NCI-H1417 treated with DMSO at 0.1 percent for 48 hours (cell line): ENCODE measurements at places on chromosomes 16 and 17.
A peak's percentile ranks its signal among the peaks of the same experiment; 100 is the strongest.

DNA sequence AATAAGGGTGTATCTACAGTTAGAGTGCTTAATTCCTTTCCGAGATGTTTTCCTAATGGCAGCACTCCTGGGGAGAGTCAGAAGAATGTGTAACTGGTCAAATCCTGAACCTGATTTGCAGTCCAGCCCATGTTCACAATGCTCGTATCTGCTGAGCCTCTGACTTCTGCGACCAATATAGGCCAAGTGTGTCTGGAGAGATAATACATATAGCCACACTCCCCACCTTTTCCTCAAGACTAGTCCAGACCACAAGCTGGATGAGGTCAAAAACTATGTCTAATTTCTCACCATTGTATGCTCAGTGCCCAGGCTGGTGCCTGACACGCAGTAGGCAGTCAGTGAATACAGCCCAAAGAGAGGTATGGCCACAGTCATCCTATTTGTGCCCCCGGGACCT, 58.0 kb downstream of the XYLT1 start:
- no peak for DNase-seq

DNA sequence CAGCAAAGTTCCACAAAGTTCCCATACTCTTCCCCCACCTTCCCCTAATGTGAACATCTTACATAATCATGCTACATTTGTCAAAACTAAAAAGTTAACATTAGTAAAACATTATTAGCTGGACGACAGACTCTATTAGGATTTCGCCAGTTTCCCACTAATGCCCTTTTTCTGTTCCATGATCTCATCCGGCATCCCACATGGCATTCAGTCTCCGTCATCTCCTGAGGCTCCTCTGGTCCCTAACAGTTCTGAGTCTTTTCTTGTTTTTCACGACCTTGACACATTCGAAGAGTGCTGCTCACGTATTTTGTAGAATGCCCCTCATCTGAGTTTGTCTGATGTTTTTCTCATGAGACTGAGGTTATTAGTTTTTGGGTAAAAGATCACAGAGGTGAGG, 8.8 kb upstream of the MPRIP start:
- DNase-seq, result no peak

GRCh38 chr17:77312786-77313599, 172.2 kb downstream of the SEC14L1 start:
- no peak for DNase-seq

DNA sequence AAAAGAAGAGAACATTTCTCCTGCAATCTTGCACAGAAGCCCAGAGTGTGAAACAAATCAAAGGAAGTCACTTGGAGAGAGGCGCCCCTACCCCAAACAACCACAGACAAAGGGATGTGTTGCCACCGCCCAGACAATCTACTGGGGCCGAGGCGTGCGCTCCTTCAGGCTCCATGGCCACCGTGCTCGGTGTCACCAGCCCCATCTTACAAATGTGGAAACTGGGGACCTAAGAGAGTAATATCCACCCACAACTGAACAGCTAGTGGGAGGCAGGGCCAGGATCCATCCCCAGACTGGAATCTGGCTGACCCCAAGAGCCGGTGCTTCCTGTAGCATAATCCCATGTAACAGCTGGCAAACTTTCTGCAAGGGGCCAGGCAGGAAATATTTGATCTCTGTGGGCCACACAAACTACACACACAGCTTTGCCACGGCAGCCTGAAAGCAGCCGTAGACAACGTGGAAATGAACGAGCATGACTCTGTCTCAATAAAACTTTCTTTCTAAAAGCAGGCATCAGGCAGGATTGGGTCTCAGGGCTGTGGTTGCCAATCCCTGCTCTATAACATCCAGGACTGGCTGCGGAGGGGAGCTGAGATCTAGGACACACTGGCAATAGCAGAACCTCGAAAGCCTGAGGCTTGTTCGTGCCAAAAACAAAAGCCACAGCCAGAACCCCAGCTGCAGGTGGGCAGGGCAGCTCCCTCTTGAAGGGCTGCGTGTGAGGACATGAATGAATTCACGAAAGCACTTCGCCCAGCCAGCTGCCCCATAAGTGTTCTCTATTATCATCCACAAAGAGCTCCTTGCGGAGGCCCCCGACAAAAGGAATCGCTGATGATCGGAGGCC, 26.6 kb upstream of the GINS2 start:
- peak; percentile 73 for DNase-seq

DNA sequence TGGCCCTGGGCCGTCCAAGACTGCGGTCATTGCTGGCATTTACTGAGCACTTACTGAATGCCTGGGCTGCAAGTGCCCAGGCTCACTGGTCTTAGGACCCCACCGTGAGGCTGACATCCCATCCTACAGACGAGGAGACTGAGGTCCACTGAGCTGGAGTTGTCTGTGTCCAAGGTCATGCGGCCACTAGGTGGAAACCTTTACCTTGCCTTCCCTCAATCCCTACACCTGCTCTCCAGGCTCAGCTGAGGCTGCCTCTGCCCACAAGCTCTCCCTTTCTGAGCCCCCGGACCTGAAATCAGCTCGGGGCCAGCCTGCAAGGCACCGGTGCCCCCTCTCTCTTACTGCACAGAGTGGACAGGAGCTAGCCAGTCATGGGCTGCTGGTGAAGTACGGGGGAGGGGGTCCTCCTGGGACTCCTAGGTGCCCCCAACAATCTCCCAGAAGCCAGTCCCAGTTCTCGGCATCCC, 1.5 kb downstream of the CASKIN1 start:
- peak; percentile 2 for DNase-seq

GRCh38 chr16:11794996-11795886, 1.8 kb downstream of the ZC3H7A start:
- DNase-seq, result no peak

GRCh38 chr17:10815319-10815718, 11.4 kb upstream of the TMEM238L start:
- no peak for DNase-seq

- no peak for DNase-seq
Measured at GRCh38 chr16:51876934-51877333, 670.0 kb downstream of the TOX3 start.

- DNase-seq, result no peak
Measured at GRCh38 chr16:55839115-55839514, 6.2 kb upstream of the CES1 start.

GRCh38 chr16:82331397-82331796, 161.4 kb upstream of the MPHOSPH6 start:
- no peak for DNase-seq

- no peak for DNase-seq
Measured at GRCh38 chr17:8002721-8003593, 542 bp downstream of the GUCY2D start.

DNA sequence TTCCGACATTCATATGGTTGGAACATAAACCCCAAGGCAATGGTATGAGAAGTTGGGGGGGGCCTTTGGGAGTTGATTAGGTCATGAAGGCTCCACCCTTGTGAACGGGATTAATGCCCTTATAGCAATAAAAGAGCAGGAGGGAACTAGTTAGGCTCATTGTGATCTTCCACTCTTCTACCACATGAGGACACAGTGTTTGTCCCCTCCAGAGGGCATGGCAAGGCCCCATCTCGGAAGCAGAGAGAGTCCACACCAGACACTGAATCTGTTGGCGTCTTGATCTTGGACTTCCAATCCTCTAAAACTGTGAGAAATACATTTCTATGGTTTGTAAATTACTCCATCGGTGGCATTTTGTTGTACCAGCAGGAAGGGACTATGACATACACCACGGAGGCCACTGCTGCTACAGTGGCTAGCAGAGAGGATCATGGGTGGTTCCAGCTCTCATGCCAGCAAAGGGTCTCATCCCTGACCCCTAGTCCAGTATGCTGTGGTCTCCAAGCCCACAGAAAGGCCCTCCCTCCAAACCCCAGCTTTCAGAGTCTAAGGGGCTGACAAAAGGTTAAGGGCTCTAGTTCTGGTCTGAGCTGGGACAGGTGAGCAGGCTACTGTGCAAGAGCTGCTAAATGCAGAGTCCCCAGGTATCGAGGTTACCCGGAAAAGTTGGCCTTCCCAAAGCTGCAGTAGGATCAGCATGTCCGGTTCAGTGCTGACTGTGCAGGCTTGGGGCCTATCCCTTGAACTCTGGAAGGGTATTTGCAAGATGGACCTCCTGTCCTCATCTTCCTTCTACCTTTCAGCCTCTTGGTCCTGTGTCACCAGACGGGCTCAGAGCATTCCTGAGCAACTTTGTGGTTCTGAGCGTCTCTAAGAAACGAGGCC, 12.2 kb downstream of the CCR7 start:
- no peak for DNase-seq

DNA sequence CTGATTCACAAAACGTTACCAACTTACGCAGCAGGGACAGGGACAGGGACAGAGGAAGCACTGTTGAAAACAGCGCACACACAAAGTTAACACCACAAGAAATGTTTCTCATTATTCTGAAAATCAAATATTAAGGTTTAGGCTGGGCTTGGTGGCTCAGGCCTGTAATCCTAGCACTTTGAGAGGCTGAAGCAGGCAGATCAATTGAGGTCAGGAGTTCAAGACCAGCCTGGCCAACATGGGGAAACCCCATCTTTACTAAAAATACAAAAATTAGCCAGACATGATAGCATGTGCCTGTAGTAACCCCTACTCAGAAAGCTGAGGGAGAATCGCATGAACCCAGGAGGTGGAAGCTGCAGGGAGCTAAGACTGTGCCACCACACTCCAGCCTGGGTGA, 4.2 kb downstream of the CYTH1 start:
- DNase-seq, result no peak

DNA sequence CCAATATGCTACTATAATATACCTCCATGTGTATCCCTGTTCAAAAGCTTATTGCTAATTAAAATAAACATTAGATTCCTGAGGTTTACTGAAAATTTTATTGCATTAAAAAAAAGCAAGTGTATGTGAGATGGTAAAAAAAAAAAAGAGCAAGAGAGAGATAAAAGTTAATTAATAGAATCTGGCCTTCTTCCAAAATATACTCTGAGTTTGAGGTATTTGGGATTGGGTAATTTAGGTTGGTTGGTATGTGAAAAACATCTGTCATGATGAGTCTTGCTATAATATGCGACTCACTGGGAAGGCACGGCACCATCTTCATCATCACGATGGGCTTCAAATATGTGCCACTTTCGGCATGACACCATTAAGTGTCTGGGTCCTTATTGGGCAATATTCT, 711.1 kb upstream of the SOX9 start:
- no peak for DNase-seq

GRCh38 chr16:3690980-3691720, 26.2 kb downstream of the TRAP1 start:
- DNase-seq, result no peak

DNA sequence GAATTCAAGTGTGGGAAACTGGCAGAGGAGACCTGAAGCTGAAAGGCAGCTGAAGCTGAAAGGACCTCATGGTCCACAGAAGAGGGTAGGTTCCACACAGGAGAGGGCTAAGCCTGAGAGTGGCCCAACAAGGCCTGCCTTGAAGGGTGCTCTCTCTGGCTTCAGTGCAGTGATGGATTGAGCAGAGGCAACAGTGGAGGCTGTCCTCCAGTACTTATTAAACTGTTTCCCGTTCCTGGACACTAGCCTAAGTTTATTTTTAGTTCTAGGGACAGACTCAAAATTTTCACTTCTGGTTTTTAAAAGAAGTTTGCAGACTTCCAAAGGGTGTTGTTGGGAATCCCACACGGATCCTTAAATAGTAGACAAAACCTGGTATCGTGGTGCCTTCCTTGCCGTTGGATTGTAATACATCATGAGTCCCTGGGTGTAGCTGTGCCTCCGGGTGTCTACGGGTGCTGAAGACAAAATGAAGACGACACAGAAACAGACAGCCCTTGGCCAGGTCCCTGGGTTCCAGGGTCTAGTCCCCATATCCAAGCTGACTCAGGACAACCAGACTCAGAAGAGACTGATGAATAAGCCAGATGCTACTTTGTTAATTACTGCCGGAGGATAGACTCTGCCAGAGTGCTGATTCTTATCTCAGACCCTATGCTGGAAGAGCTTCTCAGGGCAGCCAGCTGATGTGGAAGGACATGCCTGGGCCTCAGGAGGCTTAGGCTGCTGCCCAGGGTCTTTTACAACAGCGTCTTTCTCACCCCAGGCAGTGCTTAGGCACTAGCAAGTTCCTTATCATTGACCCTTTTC, 7.1 kb upstream of the CMTM4 start:
- DNase-seq, result no peak

DNA sequence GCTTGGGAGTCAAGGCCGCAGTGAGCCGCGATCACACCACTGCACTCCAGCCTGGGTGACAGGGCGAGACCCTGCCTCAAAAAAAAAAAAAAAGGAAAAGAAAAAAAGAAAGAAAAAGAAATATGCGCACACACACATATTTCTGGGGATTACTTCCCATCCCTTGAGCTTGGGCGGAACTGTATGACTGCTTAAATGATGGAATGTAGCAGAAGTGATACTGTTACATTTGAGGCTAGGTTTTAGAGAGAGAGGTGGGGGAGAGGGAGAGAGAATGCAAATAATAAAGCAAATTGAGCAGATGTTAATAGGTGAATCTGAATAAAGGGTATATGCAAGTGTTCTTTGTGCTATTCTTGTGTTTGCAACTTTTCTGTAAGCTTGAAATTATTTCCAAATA, 12.0 kb upstream of the USP32 start:
- no peak for DNase-seq

GRCh38 chr17:78677303-78678221, 100.4 kb upstream of the DNAH17 start:
- no peak for DNase-seq

DNA sequence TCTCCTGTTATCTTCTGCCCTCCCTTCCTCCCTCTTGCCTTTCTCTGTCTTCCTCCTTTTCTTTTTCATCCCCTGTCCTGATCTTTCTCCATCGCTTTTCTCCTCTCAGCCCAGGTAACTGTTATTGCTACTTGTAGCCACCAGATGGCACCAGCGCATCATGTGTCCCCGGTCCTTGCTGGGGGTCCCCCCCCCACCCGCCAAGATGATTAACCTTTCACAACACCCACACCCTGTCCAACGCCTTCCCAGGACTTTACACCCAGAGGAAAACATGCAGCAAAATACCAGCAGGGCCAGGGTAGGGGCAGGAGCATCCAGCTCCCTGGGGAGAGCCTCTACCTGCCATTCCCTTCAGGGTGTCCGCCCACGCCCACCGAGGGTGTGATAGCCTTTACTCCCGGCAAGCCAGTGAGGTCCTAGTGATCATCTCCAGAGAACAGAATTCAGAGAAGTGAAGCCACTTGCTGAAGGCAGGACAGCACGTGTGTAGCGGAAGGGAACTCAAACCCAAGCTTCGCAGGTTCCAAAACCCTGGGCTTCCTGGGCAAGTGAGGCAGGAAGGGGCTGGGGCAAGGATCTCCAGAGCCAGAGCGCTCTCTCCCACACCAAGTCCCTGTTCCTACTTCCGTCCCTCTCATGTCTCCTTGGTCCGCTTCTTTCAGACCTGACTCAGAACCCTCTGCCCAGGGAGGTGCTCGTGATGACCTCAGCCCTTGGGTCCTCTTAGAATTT, 13.4 kb upstream of the TAC4 start:
- no peak for DNase-seq

GRCh38 chr17:58614859-58615459, 76.9 kb downstream of the TEX14 start:
- no peak for DNase-seq

GRCh38 chr17:6254036-6254435, 180.9 kb downstream of the AIPL1 start:
- DNase-seq, result no peak

GRCh38 chr16:77410449-77410848, 24.4 kb downstream of the ADAMTS18 start:
- DNase-seq, result no peak
